ENCODE measurements at places on chromosomes 11 and 22.

DNA sequence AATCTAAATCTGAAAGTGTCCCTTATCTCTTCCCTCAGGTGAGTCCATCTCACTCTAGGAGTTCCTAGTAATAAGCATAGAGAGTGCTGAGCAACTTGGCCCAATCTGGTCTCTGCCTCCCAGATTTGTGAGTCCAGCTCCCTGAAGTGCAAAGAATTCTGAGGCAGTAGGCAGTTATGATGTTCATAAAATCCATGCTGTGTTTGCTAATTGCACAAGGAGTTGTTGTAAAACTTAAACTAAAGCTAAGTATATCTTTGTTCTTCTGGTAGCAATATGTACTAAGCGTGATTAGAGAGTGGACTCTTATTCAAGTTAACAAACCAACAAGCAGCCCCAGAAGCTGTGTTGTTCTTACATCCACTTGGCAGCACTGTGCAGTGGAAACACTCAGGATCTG lies 7.6 kb upstream of the PTH start:
- DNase-seq = no peak

DNA sequence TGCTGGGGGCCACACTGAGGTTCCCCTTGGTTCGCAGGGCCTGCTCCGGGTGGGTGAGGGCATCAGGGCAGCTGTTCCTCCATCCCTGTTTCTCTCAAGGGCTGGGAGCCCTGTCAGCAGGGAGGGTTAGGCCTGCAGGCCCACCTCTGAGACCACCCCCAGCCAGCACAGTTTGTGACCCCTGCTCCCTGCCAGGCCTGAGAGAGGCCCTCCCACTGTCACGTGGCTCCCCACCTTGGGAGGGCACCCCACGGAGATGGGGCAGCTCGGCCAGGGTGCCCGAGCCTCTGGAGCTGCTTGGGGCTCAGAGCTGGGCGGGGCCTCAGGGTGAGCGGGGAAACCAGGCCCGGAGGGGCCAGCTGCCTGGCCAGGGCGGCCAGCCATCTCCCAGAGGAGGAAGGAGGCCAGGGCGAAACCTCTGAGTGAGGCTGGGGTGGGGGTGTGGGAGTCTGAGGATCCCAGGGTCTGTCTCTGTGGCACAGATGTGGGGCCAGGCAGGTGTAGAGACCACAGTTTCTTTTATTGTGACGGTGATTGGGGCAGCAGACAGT lies 2.5 kb upstream of the INS start:
- no peak for DNase-seq

- no peak for DNase-seq
These were observed 36.9 kb downstream of the PTPRJ start for GRCh38 chr11:48017105-48017830.

- no peak for DNase-seq
These were observed 2.6 kb downstream of the ACER3 start for GRCh38 chr11:76863196-76863777.

GRCh38 chr11:559020-559620 lies 1.4 kb downstream of the LMNTD2 start:
- no peak for DNase-seq

DNA sequence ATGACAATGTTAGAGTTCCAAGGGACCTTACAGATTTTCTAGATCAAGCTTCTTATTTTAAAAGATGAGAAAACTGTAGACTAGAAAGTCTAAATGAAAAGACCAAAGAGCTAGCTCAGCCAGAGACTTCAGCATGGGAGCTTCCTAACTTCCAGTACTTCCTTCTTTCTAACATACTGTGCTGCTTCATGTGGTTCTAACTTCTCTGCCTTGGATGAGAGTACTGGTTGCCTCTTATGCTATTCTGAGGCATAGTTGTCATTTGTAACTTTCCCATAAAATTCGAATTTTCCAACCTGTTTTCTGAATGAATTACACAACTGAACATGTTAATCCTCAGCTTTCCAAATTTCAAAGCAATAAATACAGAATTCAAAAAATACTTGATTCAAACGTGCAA lies 1.8 kb downstream of the MTMR2 start:
- DNase-seq = no peak

DNA sequence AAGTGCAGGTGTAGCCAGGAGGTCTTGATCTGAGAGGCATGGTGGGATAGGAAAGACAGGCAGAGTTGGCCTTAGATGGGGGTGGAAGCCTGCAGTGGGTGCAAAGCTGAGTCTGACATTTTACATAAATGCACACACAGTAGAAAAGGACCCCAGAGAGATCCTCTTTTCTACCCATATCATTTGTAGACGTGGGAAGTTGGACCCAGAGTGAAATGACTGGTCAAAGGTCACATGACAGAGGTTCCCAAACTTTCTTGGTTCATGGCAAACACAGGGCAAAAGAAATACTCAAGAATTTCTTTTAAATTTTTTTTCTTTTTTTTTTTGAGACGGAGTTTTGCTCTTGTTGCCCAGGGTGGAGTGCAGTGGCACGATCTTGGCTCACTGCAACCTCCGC lies 6.2 kb upstream of the FOXRED2 start:
- no peak for DNase-seq

- DNase-seq = peak; percentile 94
These were observed 200.9 kb downstream of the MYO18B start for GRCh38 chr22:25942856-25943411.

GRCh38 chr11:129457321-129457720 lies 81.7 kb downstream of the BARX2 start:
- no peak for DNase-seq

Data from SHP77 (cell line).